Bronchial epithelial cell (primary cell): ENCODE measurements at places on chromosomes 1 and 21. TPM values are rescaled to one million over a fixed set of nuclear protein-coding genes. Genes with fewer than 3 reads are reported as not detected.

Gene LRRC53
- not detected in 2 replicates for total RNA-seq

Gene KCNA3
- total RNA-seq, result not detected in 2 replicates

Gene OLIG2
- not detected in 2 replicates for total RNA-seq

Gene COA6
- 29.7 and 48.3 TPM in 2 replicates for total RNA-seq

Gene UBL4B
- not detected in 2 replicates for total RNA-seq

Gene KIAA1614
- 0.38 and 0.79 TPM in 2 replicates for total RNA-seq

Gene SSX2IP
- 11.6 and 11.8 TPM in 2 replicates for total RNA-seq

Gene JAM2
- total RNA-seq, result under 0.01 TPM in 1 of 2 replicates, not detected in the other

Gene MEGF6
- total RNA-seq, result 1.3 and 1.5 TPM in 2 replicates

Gene SAMSN1
- total RNA-seq, result under 0.01 TPM in 1 of 2 replicates, not detected in the other

Gene NHLH1
- total RNA-seq, result not detected in 2 replicates

Gene DYRK3
- 51.0 and 58.2 TPM in 2 replicates for total RNA-seq

Gene SPRR4
- not detected in 2 replicates for total RNA-seq

Gene LENEP
- 0.51 TPM in 1 of 2 replicates, not detected in the other for total RNA-seq

Gene LMX1A
- total RNA-seq, result not detected in 2 replicates

Gene SV2A
- 0.26 and 1.1 TPM in 2 replicates for total RNA-seq

Gene SMG7
- 17.9 and 18.3 TPM in 2 replicates for total RNA-seq

Gene S100A7
- total RNA-seq, result 0.38 TPM in 1 of 2 replicates, not detected in the other

Gene PSMA5
- total RNA-seq, result 31.0 and 42.9 TPM in 2 replicates

Gene C8A
- total RNA-seq, result not detected in 2 replicates

Gene OR2W3
- total RNA-seq, result not detected in 2 replicates

Gene KIF21B
- total RNA-seq, result 4.2 and 5.6 TPM in 2 replicates

Gene F3
- 326 and 618 TPM in 2 replicates for total RNA-seq

Gene KRTAP12-3
- total RNA-seq, result not detected in 2 replicates

Gene OVAAL
- total RNA-seq, result not detected in 2 replicates

Gene TMEM82
- not detected in 2 replicates for total RNA-seq

Gene F11R
- total RNA-seq, result 269 and 280 TPM in 2 replicates

Gene ANGPTL1
- not detected in 2 replicates for total RNA-seq

Gene TNFRSF8
- not detected in 2 replicates for total RNA-seq

Gene NBPF6
- not detected in 2 replicates for total RNA-seq

Gene FCRL6
- total RNA-seq, result 0.13 TPM in 1 of 2 replicates, not detected in the other

Gene S100A8
- total RNA-seq, result 50.0 and 551 TPM in 2 replicates

Gene NUP210L
- under 0.01 and 0.13 TPM in 2 replicates for total RNA-seq

Gene TEX38
- not detected in 2 replicates for total RNA-seq

Gene PTGS2
- total RNA-seq, result 13.6 and 22.1 TPM in 2 replicates

Gene NR5A2
- total RNA-seq, result not detected in 2 replicates

Gene C1orf53
- total RNA-seq, result 0.79 and 4.5 TPM in 2 replicates

Gene TLCD4
- 0.51 and 0.53 TPM in 2 replicates for total RNA-seq

Gene RGS4
- total RNA-seq, result under 0.01 TPM in 1 of 2 replicates, not detected in the other

Gene DNAI4
- 1.3 and 4.6 TPM in 2 replicates for total RNA-seq

Gene FAM78B
- 0.13 and 0.26 TPM in 2 replicates for total RNA-seq

Gene MTARC2
- total RNA-seq, result 1.7 and 2.6 TPM in 2 replicates

Gene VTCN1
- total RNA-seq, result 0.26 and 0.90 TPM in 2 replicates

Gene FAF1
- 44.5 and 52.7 TPM in 2 replicates for total RNA-seq

Gene AGMAT
- total RNA-seq, result 0.51 and 1.6 TPM in 2 replicates

Gene HORMAD1
- total RNA-seq, result 1.8 and 4.1 TPM in 2 replicates

Gene ANKRD35
- total RNA-seq, result 1.3 and 3.7 TPM in 2 replicates

Gene ALX3
- not detected in 2 replicates for total RNA-seq

Gene SYCP1
- not detected in 2 replicates for total RNA-seq

Gene EPB41
- total RNA-seq, result 21.6 and 28.9 TPM in 2 replicates

Gene SPRR2G
- total RNA-seq, result not detected in 2 replicates

Gene NTNG1
- total RNA-seq, result 2.4 and 5.4 TPM in 2 replicates

Gene PPIAL4G
- not detected in 2 replicates for total RNA-seq

Gene SLC9C2
- not detected in 2 replicates for total RNA-seq

Gene ZSWIM5
- under 0.01 TPM in 2 replicates for total RNA-seq

Gene IFI44
- total RNA-seq, result 0.26 and 0.38 TPM in 2 replicates

Gene RAD54L
- 0.13 and 0.26 TPM in 2 replicates for total RNA-seq
